ENCODE measurements at places on chromosomes 5 and 9.

GRCh38 chr5:31981361-31981945, 192.7 kb downstream of the GOLPH3 start:
- DNase-seq, result no peak

DNA sequence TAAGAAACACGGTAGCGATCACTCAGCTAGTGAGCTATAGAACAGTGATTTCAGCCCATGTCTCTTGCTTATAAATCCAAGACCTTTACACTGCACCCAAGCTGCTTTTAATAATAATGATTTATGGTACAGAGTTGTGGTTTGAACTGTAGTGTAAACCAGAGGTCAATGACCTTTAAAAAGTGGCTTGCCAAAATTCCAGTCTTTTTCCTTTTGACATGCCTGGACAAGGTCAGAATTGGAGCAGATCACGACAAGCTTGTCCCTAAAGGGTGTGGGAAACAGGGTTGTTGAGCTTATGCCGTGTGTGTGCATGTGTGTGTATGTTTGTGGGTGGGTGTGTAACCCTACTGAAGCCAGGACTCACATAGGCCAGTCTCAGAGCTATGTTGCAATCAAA, 225.3 kb upstream of the CLINT1 start:
- no peak for DNase-seq

- no peak for DNase-seq
Measured at GRCh38 chr9:2758162-2758897, 41.0 kb downstream of the KCNV2 start.

DNA sequence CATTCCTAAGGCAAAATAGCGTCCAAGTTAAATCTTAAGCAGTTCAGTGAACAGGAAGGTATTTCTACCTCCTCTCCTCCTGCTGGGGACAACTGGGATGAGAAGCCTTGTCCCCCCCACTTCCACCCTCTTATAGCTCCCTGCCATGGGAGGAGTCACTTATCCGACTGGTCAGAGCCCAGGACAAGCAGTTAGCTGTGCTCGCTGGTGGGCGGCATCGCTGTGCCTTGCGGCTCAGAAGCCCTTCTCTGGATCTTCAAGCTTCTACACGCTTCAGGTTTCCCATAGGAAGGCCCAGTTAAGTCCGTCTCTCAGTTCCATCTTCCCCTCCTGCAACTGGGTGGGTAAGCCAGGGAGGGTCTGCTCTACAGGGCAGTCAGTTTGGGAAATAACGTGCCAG, 77.2 kb downstream of the PAX5 start:
- DNase-seq, result no peak

- no peak for DNase-seq
Measured at GRCh38 chr5:76439201-76439600, 36.1 kb downstream of the IQGAP2 start.

DNA sequence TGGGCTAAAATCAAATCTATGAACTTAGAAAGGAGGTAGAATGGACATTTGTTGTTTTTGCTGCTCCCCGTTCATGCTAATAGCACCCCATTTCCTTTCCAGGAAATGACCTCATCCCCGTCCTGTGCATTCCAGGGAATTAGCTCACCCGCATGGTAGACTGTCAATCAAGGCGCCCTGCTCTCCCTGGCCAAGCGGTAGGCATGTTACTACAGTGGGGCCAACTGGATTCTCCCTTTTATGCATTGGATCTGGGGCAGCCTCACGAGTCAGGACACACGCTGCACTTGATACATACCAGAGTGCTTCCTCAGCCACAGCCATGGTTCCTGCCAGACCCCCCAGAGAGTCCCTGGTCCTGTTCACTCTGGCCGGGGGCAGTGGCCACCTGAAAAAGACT, 111.0 kb upstream of the PTCH1 start:
- peak; percentile 4 for DNase-seq

GRCh38 chr5:27020973-27021372, 17.4 kb downstream of the CDH9 start:
- no peak for DNase-seq

DNA sequence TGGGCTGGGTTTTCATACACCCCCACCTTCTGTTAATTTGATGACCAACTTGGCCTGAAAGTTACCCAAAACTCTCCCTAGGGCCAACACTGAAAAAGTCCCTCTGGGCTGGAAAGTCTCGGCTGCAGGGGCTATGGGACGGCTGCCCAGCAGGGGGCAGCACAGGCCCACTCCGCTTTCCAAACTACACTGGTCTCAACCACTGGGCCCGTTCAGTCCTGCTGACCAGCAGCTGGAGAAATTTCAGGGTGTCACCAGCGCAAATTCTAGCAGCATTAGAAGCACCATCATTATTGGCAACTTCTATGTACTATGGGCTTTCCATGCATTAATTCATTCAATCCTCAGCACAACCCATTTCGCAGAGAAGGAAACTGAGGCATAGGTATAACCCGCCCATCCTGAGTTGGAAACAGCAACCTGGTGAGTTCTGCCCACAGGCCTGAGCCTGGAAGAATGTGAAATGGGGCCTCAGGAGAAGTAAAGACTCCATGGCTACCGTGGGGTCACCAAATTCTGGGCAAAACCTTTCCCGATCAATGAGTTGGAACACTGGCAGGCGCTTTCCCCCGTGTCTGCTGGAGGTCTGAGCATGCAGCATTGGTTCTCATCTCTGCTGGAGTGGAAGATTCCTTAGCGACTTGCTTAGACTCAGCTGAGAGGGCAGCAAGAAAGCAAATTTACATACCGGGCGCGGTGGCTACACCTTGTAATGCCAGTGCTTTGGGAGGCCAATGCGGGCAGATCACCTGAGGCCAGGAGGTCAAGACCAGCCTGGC, 9.7 kb downstream of the ORM2 start:
- no peak for DNase-seq

DNA sequence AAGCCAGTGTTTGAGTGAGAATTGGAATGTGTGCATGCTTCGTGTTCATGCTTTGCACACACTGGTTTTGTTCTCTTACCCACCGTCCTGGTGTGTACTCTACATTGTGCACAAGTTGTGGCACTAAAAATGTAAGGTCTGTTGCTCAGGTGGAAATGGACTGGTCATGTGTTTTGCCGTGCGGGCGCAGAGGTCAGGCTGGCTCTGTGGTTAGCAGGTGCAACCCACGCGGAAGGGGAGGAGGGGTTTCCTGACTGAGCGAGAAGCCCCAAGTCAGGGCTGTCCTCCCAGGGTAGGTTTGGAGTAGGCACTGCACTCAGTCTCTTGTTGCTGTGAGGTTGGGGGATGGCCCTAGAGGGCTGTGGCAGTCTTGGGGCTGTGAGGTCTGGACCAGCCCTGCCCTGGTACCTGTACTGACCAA, 86.6 kb downstream of the EHMT1 start:
- no peak for DNase-seq

- DNase-seq, result no peak
Measured at GRCh38 chr5:38548064-38548759, 8.2 kb downstream of the LIFR start.

DNA sequence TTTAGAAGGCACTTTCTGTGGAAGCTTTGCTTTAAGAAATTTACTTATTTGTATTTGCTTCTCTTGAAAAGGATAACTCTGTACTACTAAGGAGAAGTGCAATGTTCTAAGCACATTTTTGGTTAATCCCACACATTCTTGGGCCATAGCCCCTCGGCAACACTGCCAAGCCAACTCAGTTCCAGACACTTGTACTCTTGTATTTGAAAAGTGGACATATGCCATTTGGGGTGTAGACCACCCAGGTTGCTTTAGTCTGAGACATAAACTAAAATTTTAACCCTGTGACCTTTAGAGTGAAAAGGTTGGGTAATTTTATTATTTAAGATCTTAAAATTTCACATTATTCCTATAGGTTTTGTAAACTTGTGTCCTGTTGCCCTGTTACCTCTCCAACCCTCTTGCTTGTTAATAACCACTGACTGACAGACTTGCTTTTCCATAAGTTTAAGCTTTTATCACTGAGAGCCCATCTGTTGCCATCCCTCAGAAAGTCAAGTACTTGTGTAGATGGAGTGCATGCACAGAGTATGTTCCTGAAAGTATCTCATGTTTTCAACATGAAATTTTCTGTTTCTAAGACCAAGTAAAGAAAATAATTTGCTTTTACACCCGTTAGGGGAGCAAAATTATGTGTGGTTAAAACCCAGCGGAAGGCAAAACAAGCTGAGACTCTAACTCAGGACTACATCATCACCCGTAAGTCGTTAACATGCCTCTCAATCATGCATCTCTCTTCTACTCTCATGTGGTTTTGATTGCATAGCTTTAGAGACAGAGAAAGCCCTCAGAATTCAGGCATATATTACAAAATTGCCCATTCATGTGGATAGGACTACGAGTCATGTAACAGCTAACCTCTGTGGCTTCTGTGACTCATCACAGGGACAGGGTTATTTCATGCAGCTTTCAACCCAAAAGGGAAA, 117.3 kb downstream of the GDNF start:
- DNase-seq, result no peak

DNA sequence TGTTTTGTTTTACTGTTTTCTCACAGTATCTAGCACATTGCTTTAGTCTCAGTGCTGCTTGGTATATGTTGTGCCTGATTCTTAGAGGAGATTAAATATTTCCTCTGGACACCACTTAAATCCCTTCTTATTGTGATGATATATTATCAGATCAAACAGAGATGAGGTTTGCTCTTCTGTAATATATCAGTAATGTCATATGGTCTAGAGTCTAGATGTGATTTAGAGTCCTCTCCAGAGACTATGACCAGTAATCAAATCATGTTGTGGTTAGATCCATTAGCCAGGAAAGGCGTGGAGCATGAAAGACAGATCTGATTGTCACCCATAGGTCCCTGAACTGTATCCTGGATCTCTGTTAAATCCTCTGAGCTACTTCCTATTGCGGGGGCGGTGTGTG, 24.4 kb downstream of the CAMK4 start:
- no peak for DNase-seq

DNA sequence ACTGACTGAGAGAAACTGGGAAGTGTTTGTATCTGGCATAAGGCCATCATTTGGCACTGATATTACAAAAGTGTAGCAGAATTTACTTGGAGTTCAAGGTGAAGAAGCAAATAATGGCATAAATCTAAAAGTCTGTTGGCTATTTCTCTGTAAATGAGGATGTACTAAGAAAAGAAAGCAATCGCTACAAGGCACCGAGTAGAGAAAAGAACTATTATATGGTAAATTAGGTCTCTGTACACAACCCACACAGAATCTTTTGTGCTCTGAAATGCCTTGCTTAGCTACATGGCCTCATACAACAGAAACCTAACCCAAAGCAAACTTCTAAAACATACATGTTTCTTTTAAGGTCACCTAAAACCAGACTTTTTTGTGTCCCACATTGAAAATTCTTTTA, 290.1 kb upstream of the WWC1 start:
- no peak for DNase-seq

DNA sequence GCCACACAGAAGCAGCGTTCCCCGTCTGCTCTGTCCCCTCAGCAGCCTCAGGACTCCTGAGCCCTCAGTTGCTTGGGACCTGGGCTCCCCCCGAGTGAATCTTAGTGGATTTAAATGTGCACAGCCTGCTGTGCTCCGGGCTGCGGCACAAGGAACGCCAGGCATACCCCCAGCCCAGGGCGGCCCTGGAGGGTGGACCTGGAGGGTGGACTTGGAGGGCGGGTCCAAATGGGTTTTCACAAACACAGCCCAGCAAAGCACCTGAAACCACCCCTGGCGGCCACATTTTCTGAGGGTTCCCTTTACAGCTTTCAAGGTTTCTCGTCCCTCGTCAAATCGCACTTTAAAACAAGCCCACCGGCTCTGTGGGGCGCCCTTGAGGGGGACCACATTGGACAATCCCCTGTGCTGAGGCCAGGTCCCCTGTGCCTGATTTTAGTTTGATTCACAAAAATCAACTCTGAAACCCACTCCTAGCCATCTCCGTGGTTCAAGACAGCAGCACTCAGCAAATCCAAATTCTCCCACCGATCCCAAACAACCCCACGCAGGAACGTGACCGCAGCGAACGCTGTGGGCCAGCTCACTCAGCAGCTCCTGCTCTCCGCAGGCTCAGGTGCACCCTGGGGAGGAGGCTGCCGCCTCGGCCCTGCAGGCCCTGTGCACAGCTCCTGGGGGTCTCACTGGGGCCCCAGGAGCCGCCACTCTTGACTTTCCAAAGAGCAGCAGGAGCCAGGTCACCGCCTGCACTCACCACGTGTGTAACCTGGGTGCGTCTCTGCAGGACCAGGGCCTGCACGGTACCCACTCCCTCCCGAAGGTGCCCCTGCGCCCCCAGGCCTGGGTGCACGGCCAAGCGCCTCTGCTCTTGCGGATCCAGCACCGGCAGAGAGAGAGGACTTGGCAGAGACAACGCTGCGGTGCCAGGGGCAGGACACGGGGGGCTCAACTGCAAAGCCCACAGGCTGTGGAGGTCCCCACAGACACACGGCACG, 29.1 kb downstream of the TERT start:
- DNase-seq, result no peak

DNA sequence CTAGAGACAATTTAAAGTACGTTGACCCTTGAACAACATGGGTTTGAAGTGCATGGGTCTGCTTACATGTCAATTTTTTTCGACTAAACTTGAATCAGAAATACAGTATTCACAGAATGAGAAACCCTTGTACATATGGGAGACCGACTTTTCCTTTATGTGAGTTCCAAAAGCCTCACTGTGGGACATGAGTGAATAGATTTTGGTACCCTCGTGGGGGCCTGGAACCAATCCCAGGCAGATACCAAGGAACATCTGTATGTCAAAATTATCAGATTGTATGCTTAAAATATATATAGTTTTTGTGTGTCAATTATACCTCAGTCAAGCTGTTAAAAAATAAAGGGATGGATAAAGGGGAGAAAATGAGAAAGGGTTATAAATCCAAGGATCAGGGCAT, 78.7 kb upstream of the MAN2A1 start:
- DNase-seq, result no peak

DNA sequence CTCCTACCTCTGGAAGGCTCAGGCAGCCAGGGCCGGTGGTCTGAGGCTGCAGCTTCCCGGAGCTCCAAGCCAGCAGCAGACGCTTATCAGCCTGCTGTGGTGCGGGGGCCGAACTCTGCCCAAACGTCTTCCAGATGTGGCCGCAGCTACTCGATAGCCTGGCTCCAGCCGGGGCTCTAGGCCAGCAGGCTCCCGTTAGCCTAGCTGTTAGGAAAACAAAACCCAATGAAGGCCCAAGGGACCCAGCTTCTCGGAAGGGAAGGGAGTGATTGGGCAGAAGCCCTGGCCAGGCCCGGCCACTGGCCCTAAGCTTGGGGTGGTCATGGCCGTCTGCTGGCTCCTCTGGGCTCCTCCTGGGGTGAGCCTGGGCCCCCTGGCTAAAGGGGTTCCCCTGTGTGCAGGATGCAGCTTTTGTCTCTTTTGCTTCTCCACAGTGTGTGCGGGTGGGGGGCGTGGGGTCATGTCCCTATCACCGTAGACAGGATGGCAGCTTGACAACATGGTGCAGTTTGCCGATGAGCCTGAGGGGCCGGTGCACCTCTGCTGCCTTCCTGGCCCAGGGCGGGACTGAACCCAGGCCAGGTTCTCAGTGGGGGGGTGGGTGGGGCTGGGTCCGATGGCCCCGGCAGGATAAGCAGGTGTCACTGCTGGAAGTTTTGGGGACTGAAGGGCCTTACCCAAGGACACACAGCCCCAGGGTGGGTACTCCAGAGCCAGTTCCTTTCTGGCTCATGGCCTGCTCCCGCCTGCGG, 18.7 kb downstream of the MYMK start:
- DNase-seq, result no peak

All from glomerular endothelial cell (primary cell).